ENCODE measurements at places on chromosomes 2 and 18.

DNA sequence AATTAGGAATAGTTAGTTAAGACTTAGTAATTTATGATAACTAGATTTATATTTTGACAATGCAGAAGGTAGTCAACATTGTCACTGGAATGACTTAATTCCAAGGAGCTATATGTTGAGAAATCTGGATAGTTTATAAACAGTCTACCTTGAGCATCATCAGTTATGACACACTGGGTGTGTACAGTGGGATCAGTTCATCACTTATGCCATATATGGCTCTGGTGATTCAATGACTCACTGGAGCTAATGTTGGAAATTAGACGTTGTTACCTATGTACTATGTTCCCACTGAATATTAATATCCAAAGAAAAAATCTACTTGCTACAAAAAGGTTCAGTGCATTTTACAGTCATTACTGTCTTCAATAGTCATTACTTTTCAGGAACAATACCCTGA is 34.0 kb upstream of the ITPRID2 start:
- DNase-seq = no peak

DNA sequence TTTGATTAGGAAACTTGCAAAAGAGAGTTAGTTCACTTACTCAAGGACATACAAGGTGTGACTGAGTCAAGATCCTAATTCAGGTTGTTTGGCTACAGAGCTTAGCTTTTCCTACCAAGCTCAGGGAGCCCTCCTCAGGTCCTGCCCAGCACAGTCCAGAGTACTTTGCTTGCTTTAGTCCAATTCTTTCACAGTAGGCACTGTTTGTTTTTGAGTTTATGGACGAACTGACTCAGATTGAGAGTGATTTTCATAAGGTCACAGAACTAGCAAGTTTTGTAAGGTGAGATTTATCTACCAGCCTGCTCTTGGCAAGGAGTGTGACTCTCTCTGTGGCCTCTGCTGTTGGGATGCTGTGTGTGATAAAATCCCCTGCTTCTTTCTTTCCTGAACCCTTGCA is 310.5 kb downstream of the PTPRM start:
- DNase-seq = no peak

GRCh38 chr2:239929504-239929903 is 95.6 kb downstream of the NDUFA10 start:
- DNase-seq = no peak

DNA sequence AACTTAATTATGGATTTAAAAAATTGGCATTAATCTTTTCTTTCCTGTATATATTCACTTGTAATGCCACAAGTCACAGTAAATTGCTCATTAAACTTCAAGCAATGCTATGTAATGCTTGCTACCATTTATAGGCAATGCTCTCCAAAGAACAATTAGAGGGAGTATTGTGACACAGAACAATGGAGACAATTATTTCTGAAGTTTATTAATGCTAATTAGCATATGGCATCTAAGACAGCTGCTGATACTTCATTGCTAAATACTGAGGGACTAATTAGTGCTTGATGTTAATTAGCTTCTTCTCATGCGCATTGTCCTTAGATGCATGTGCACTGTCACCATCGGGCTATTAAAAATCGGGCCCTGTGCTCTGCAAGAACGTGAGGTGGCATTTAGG is 1012.8 kb downstream of the SOCS6 start:
- no peak for DNase-seq

DNA sequence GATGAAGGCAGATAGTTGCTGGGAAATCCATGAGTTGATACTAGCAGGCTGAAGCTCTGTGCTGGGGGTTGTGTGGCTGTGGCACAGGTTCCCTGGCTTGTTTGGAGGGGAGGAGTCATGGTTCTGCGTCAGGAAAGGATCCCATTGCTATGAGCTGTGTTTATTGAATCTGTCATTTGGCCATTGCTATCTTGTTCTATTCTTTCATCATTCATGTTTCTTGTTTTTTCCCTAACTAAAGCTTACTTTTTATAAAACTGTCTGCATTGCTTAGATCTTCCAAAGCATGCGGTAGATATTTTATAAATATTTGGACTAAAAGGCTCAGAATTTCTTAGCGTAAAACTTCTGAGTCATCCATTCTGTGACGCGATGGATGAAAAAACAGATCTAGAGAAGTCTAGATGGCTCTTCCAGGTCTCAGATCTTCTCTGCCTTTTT is 335.3 kb downstream of the PTPRM start:
- no peak for DNase-seq

- DNase-seq = no peak
Observed at GRCh38 chr2:189661957-189662321, 680 bp downstream of the ASNSD1 start.

GRCh38 chr2:233408366-233409285 is 54.3 kb downstream of the DGKD start:
- no peak for DNase-seq

- no peak for DNase-seq
Observed at GRCh38 chr2:39469807-39470206, 32.7 kb upstream of the MAP4K3 start.

- no peak for DNase-seq
Observed at GRCh38 chr2:72917877-72918553, 696 bp downstream of the EMX1 start.

- no peak for DNase-seq
Observed at GRCh38 chr2:168136392-168136977, 110.9 kb downstream of the STK39 start.

DNA sequence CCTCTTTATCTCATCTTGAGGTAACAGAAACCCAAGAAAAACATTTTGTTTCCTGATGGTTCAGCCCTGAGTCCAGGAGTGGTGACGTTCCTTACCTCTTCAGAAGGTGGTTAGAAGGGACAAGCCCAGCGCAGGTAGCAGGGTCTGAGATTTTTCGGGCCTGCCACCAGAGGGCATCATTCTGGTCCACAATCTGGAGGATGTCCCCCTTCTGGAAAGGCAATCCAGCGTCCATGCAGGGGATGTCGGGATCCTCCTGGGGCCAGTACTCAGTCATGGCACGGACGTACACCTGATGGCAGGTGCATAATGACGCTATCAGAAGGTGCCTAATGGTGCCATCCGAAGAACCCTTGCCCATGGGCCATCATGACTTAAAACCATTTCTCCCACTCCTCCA is 17.7 kb downstream of the MPP4 start:
- DNase-seq = peak; percentile 0

DNA sequence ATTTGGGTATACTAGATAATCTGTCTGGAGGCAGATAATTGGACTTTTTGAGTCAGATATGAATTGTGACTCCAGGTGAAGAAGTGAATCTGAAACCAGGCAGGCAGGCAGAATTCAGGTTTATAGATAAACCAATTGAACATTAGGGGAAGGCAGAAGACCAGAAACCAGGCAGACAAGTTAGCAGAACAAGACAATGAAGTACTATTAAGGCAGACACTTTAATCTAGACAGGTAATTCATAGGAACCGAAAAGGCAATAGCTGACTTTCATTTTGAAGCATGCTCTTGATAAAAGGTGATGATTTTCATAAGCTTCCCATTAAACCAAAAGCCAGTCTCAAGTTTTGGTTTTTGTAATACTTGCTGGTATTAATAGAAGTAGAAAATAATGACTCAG is 19.3 kb upstream of the SLC4A10 start:
- DNase-seq = no peak

DNA sequence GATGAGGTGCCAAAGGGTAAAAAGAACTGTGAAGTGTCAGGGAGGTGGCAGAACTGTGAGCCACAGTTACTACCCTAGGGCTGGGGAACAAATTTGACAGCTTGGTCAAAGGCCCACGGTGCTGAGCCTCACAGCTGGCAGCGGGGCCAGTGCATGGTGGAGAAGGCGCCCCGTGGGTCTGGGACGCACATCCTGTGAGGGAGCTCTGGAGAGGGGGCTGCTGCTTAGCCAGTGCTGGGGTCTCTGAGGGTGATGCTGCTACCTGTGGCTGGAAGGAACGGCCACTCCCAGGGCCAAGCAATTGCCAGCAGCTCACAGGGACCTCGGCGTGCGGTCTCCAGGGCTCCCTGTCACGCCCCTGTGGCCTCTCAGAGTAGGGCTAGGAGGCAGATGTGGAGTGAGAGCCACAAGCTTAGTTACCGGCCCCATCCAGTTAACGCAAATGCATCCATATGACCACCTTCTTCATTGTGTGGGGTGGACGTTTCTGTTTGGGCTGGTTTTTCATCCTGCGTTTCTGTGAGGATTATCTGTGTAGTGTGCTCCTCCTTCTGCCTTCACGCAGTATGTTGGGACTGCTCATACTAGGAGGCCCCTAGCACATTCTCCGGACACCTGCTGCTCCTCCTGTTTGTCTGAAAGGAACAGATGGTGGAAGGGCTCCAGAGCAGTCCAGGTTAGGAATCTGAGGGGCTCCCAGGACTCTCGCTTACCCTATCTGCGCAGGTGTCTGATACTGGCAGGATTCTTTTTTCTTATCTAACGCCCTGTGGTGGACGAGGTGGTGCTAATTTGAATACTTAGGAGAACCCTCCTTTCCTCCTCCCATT is 26.0 kb downstream of the STK25 start:
- DNase-seq = no peak

DNA sequence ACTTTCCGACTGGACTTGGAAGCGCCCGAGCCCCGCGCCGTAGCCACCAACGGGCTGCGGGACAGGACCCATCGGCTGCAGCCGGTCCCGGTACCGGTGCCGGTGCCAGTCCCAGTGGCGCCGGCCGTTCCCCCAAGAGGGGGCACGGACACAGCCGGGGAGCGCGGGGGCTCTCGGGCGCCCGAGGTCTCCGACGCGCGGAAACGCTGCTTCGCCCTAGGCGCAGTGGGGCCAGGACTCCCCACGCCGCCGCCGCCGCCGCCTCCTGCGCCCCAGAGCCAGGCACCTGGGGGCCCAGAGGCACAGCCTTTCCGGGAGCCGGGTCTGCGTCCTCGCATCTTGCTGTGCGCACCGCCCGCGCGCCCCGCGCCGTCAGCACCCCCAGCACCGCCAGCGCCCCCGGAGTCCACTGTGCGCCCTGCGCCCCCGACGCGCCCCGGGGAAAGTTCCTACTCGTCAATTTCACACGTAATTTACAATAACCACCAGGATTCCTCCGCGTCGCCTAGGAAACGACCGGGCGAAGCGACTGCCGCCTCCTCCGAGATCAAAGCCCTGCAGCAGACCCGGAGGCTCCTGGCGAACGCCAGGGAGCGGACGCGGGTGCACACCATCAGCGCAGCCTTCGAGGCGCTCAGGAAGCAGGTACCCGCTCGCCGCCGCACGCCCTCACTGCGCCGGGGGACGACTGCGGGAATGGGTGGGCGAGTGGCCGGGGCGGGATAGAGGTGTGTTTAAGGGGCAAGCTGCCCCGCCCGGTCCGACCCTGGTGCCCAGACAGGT is 713 bp downstream of the ATOH8 start:
- DNase-seq = no peak

- no peak for DNase-seq
Observed at GRCh38 chr18:27042177-27042576, 142.9 kb downstream of the CHST9 start.

GRCh38 chr2:105852066-105852465 is 107.4 kb downstream of the NCK2 start:
- DNase-seq = no peak

GRCh38 chr2:164014791-164015190 is 279.0 kb upstream of the FIGN start:
- DNase-seq = no peak

GRCh38 chr2:191635333-191636234 is 42.4 kb upstream of the NABP1 start:
- DNase-seq = no peak

GRCh38 chr2:232871835-232872736 is 2.0 kb downstream of the SNORC start:
- DNase-seq = no peak

DNA sequence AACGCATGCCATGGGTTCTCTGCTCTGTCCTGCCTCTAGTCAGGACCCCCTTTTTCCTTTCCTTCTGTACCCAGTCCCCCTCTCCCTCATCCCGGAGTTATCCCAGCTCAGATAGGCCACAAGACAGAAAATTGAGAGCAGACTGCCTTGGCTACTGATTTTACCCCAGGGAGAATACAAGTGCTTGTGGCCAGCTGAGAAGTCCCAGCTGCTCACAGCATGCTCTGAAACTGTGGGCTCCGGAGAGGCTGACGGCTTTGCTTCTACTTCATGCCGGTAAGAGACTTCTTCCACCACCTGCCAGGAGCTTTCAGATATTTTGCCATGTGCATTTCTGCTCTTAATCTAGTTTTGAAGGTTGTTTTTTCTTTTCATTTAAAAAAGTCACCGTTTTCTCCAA is 20.0 kb upstream of the SIX2 start:
- no peak for DNase-seq

- no peak for DNase-seq
Observed at GRCh38 chr2:66443979-66444861, 9.3 kb downstream of the MEIS1 start.

DNA sequence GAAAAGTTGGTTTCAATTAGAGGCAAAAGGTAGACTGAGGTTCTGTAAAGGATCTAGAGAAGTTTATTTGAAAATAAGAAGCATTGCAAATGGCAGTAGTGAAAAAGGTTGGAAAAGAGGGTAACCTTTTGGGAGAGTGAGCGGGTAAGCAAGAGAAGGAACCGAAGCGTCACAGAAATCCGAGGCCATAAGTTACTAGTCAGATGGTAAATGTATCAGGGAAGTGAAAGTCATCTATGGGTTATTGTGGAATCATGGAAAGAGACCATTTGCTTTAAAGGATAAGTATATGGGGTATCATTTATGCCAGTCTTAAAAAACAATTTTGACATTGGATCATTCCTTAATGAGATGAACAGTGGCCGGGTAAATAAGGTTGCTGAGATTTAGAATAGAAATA is 30.5 kb downstream of the EML4 start:
- DNase-seq = no peak

- DNase-seq = no peak
Observed at GRCh38 chr2:85854166-85854509, 34.7 kb downstream of the ST3GAL5 start.

GRCh38 chr18:50507120-50507590 is 52.7 kb upstream of the MAPK4 start:
- DNase-seq = no peak

DNA sequence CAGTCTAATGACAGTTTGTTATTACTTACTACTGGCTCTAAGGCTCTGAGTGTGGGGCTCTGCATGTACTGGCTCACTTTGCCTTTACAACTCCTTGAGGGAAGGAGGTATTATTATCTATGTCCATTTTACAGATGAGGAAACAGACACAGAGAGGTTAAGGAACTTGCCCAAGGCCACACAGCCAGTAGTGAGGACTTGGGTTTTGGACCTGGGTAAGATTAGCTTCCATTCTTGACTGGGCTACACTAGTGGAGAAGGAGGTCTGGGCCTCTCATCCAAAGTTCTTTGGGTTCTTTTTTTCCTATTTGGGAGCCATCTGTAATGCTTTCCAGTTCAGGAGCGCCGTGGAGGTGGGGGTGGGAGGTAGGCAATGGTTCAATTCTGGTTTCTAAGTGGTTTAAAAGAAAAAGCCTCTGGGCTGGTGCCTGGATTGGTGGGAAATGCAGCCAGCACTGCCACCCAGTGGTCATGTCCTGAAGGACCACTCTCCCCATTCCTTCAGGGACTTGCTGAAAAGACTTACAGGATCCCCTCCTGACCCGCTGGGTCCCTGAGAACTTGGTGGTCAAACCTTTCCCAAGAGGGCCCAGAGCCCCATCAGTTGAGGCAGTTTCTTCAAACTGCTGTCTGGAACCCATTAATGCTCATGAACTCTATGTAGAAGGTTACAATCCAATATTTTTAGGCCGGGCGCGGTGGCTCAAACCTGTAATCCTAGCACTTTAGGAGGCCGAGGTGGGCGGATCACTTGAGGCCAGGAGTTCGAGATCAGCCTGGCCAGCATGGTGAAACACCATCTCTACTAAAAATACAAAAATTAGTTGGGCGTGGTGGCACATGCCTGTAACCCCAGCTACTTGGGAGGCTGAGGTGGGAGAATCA is 38.6 kb upstream of the NOTO start:
- peak; percentile 28 for DNase-seq

Data from stimulated activated CD4-positive, alpha-beta T cell treated with anti-CD3 and anti-CD28 coated beads, Interleukin-1b, Interleukin-23, amount 100 ng/mL, for 24 hours (primary cell).